M059J (cell line): ENCODE measurements at places on chromosomes 12 and 14. TPM values are rescaled to one million over a fixed set of nuclear protein-coding genes. Genes with fewer than 3 reads are reported as not detected.

DNA sequence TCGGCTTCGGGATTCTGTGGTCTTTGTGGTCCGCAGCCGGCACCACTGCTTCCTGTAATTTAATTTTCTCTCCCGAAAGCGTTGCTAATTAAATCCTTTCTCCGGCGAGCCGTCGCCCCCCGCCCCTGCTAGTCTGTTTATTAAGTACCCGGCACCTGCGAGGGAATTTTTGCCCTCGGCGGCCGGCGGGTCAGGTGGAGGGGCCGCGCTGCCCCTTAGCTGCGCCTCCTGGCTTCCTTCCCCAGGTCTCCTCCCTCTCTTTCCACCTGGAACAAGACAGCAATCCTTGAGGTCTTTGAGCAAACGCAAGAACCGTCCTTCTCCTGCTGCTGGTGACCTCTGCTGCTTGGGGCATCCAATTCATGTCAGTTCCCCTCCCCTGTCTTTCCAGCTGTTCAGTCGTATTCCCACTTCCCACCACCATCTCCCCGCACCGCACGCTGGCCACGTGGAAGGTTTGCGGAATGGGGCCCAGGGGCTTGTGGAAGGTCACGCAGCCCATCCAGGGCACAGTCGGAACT is 16.2 kb downstream of the ZDHHC22 start:
- no peak for DNase-seq

DNA sequence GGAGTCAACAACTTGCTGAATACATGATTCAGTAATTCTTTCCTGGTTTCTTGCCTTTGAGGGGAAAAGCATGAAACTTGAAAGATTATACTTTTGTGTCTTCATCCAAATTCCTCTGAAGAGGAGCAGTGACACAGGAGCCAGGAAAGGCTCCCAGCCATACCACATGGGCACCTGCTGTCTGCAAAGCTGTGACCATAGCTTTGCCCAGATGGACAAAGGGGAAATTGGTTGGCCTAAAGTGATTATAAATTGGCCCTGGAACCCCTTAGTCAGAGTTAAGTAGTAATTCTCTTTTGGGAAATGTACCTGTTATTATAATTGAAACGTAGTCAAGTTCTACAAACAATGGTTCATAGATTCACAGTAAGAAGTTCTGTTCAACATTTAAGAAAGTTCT is 44.3 kb upstream of the DCN start:
- no peak for DNase-seq

DNA sequence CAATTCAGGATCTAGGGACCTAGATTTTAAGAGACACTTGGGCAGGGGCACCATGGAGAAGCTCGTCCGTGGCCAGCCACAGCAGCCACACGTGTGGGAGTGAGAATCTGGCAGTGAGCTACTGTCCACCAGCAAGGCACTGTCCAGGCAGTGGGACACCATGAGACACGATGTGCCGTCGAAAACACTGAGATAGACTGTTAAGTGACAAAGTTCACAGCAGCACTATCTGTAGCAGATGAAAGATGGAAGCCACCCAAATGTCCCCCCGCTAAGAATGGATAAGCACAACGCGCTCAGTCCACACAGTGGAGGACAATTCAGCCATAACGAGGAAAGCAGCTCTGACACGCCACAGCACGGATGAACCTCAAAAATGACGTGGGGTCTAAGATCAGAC is 19.7 kb downstream of the RILPL1 start:
- no peak for DNase-seq

DNA sequence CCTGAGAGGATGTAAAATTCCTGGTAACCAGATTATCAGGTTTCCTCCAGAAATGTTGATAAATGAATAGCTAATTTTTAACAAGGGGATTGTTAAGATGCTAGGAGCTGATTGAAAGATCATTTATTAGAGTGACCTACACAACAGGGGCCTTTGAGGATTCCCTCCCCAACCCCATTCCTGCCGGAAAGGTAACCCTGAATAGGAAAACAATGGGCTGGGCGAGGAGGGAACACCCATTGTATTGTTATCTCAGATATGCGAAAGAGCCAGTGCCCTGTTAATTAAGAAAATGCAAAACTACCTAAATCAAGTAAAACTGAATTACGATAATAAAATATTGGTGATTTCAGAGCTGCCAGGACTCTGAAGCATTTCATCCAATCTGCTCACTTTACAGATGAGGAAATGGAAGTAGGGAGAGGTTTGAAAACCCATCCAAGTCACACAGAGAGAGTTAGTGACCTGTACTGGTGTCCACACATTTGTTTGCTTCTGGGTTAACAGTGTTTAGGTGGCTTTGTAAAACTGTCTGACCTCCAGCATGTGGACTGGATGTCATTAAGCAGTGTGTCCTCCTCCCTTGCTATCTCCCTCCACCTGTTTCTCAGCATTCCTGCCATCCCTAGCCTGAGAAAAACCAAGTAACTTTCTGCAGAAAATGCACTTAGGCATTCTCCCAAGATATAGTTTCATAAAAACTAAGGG is 214.8 kb downstream of the TTC6 start:
- DNase-seq = no peak

DNA sequence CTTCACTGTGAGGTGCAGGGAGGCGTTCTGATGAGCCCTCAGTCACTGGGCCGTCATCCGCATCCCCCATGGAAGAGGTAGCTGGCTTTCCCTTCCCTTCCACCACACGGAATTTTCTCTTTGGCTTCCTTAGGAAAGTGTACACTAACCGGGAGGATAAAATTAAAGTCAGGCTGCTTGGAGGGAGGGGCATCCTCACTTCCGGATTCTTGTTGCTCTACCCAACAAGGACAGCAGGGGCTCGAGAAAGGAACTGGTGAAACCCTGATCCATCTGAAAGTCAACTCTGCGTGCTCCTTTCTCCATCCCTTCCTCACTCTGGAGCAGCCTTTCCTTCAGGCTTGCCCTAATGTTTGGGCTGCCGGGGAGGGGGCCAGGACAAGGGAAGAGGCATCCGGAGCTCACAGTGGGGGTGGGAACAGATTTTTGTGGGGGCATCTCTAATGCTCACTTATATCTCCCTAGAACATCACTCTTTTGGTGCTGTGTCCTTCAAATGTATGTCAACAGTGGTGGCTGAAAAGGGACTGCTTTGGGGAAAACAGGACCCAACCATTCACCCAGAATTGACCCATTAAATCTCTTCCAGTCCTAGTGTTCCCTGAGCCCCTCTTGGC is 101.4 kb upstream of the FKBP4 start:
- no peak for DNase-seq

GRCh38 chr12:14578646-14579045 is 11.0 kb upstream of the PLBD1 start:
- no peak for DNase-seq

DNA sequence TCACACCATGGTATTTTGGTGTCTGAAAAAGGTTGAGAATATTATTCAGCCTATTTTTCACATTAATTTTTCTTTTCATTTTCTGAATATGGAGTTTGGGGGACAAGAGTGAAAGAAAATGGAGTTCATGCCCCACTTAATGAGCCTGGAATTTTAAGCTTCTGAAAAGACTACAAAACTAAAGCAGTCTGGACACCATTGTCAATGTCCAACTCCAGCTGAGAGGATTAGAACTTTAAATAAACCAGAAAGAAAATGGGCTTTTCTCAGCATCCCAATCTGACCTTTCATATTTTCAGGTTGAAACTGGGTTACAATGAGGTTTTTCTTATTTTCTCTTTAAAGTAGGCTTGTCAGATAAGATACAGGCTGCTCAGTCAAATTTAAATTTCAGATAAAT is 207.7 kb downstream of the SLC6A15 start:
- DNase-seq = no peak

DNA sequence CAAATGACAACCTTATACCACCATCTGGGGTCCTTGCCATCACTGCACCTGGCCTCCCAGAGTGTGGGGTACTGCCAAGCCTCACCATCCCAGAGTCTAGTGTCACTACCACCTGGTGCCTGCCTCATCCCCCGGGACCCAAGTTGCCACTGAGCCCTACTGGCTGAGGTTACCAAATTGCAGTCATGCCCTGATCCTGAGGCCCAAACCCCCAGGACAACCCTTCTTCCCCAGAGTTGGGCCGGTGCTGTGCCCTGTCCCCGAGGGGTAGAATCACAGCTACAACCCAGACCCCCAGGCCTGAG is 8.4 kb upstream of the SFSWAP start:
- no peak for DNase-seq

DNA sequence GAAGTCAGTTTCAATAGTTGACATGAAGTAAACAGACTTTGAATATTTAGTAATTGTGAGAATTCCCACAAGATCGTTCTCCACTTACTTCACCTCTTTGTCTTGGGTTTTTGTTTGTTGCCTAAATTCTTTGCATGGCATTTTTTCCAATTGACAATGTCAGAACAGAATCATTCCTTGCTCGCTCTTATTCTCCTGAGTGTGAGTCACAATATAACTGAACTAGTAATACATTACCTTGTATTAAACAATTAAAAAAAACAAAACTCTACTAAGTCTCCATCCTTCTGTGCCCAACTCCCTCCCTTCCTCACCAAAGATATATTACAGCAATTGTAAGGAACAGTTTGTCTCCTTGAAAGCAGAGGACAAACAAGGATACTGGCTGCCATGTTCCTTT is 638.8 kb upstream of the NOVA1 start:
- no peak for DNase-seq

GRCh38 chr12:26425587-26426260 is 230.4 kb downstream of the SSPN start:
- peak; percentile 3 for DNase-seq

DNA sequence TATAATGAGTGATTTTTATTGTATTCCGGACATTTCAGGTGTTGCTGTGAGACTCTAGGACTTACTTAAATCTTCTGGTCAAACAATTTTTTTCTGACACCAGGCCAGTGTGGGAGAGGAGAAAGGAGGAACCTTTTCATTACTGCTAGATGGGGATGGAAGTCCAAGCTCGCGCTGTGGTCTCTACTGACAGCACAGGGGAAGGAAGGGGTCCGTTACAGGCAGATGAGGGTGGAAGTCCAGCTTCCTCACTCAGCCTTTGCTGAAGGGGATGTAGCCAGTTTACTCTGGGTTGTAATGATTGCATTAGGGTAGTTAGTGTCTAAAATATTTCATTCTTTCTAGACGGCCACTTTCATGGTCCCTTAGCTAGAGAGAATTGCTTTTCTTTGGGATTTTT is 26.3 kb upstream of the ST8SIA1 start:
- DNase-seq = no peak

- DNase-seq = no peak
These were observed 14.9 kb upstream of the SNAPC1 start for GRCh38 chr14:61747342-61747741.

GRCh38 chr14:24958271-24958670 is 91.7 kb downstream of the STXBP6 start:
- no peak for DNase-seq

- DNase-seq = no peak
These were observed 38.6 kb downstream of the CYP46A1 start for GRCh38 chr14:99722741-99723140.

GRCh38 chr12:120367233-120367923 is 1.6 kb downstream of the MSI1 start:
- DNase-seq = no peak

DNA sequence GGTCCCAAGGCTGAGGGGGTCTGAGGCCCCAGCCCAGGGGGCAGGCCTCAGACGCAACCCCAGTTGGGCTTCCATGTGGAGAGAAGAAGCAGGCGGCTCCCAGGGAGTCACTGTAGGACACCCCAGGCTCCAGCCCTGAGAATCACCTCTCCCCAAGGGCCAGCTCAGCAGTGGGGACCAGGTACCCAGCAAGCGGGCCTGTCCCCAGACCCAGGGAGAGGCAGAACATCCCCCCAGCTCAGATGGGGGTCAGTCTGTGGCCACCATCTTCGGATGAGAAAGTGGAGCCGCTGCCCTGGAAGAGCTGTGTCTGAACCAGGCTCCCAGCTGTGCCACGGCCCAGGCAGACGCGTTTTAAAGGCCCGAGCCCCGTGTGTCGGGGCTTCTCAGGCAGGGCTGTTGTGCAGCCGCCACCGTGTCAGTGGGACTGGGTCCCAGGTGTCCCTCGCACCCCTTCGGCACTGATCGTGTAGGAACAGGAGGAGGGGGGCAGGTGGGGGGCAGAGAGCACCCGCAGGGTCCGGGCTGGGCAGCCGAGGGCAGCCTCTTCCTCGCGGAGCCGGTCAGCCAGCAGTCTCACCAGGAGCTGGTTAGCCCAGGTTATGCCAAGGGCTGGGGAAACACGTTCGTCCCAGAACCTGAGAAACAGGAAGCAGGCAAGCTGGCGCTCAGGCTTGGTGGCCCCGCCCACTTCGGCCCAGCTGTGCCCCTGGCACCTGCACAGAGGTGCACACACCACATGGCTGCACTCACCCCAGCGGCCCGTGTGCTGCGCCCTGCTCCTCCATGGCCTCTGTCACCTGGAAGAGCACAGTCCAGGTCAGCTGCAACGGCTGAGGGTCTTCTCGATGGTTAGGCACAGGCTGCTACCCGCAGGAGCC is 16.6 kb downstream of the XRCC3 start:
- DNase-seq = no peak

GRCh38 chr12:127896661-127897060 is 370.3 kb upstream of the TMEM132C start:
- DNase-seq = no peak

GRCh38 chr12:727321-727720 is 25.1 kb upstream of the WNK1 start:
- DNase-seq = no peak

- no peak for DNase-seq
These were observed 28.2 kb downstream of the CACNA2D4 start for GRCh38 chr12:1890119-1890703.

DNA sequence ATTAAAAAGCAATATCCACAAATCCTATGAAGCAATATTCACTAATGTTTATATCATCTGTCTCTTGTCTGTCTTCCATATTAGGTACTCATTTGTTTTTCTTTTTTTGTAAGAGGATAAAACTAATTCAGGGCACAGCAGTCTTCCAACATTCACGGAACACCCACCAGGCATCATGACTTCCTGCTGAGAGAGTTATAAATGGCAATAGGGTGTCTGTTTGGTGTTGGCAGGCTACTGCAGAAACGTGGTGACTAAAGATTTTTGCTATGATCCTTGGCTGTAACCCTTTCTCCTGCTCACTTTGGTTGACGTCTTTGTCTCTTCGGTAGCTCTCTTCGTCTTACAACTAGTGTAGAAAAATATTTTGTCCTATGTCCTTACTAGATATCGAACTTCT is 860.6 kb upstream of the MGAT4C start:
- DNase-seq = peak; percentile 3

GRCh38 chr14:51079489-51079888 is 15.4 kb downstream of the TRIM9 start:
- no peak for DNase-seq

GRCh38 chr14:24692382-24693352 is 58.7 kb upstream of the GZMB start:
- DNase-seq = no peak

EIF2B2 gene
- 66.1 and 67.4 TPM in 2 replicates for total RNA-seq

CLEC4D gene
- total RNA-seq = not detected in 2 replicates

TDRD9 gene
- total RNA-seq = not detected in 2 replicates

CCDC38 gene
- total RNA-seq = not detected in 2 replicates

ADAMTS20 gene
- total RNA-seq = 0.30 TPM in 1 of 2 replicates, not detected in the other

PROX2 gene
- total RNA-seq = not detected in 2 replicates

KRT6C gene
- not detected in 2 replicates for total RNA-seq

IQSEC3 gene
- not detected in 2 replicates for total RNA-seq

FGF23 gene
- total RNA-seq = not detected in 2 replicates

DBX2 gene
- total RNA-seq = not detected in 2 replicates

SLC39A2 gene
- 1.2 TPM in 1 of 2 replicates, not detected in the other for total RNA-seq

SPATS2 gene
- 12.3 and 29.9 TPM in 2 replicates for total RNA-seq

FLVCR2 gene
- 0.22 TPM in 1 of 2 replicates, not detected in the other for total RNA-seq

OR5AU1 gene
- total RNA-seq = not detected in 2 replicates

PPTC7 gene
- total RNA-seq = 1.7 and 5.2 TPM in 2 replicates

SALL2 gene
- total RNA-seq = 1.1 and 2.3 TPM in 2 replicates

KLRC3 gene
- total RNA-seq = not detected in 2 replicates

ADCK1 gene
- total RNA-seq = 4.9 and 5.4 TPM in 2 replicates
